ENCODE measurements at places on chromosomes 5 and 9. TPM values are rescaled to one million over a fixed set of nuclear protein-coding genes. Genes with fewer than 3 reads are reported as not detected.

DNA sequence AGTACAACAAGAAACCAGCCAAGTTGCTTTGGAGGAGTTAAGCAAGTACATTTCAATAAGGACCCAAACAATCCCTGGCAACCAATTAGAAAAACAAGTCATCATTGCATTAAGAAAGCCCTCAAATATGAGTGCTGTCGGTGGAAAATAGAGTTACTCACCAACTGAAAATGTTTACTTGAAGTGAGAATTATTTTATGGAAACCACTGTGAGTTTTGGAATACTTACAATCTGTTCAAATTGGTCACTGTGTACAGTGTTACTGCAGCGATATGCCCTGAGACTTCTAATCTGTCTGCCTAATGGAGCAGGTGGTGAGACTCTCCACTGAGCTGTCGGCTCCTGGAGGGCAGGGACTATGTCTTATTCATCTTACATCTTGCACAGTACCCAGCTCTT lies 1073.2 kb upstream of the DMAC1 start:
- DNase-seq = no peak

DNA sequence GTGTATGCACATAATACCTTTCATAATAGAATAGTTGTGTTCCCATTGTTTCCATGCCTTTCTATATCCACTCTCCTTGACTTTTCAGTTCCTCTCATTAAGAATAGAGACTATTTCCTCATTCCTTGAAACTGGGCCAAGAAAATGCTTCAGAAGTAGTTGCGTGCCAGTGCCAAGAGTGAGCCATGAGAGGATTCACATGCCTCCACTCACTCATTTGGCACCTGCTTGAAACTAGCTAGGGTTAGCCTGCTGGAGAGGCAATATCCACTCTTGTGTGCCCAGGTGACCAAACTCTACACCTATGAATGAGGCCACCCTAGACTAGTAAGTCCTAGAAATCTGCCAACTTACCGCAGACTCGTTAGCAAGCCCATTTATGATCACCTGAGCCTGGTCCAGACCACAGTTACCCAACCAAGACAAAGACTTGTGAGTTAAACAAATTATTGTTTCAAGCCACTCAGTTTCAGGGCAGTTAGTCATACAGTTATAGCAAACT lies 276.3 kb downstream of the EPB41L4A start:
- DNase-seq = peak; percentile 66

Gene SLC4A9
- not detected for total RNA-seq

Gene ARL14EPL
- total RNA-seq = not detected

DNA sequence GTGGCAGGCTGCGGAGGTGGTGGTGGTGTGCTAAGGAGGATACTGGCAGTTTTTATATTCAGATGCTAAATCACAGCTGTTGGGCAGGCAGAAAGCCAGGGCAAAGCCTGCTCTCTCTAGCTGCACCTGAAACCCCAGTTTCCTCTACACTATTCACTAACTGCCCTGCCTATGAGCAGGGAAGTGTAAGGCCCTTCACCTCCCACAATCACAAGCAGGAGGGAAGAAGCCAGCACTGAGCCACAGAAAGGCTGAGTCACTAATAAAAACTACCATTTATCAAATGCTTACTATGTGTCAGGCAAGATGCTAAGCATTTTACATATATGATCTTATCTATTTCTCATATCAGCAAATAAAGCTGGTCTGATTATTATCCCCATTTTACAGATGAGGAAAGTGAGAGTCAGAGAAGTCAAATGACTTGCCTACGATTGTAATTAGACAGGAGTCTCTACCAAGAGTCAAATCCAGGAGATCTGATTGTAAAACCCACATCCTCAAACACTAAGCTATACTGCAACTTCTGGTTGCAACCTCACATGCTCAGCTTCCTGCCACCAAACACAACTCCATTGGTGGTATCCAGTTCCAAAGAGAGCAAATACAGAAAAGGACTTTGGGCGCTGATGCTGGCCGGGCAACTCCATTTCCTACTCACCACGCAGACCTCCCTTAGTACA lies 17.7 kb upstream of the IL6ST start:
- DNase-seq = peak; percentile 82

DNA sequence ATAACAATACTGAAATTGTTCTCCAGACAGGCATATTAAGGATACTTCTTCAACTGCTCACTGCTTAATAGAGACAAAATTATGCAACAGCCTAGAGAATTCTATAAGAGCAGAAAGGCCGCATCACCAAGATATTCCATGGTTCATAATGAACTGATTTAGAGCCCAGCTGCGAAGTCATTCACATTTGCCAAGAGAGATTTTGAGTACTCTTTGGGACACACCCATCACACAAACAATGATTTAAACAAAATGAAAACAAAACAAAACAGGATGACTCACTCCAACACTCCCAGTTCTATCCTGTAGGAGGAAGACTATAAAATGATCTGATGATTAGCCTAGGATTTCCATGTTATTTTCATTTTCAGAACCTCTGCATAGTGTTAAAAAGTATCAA lies 145.7 kb upstream of the GNA14 start:
- DNase-seq = peak; percentile 7

GRCh38 chr5:102613661-102614060 lies 114.9 kb upstream of the SLCO6A1 start:
- DNase-seq = no peak

DNA sequence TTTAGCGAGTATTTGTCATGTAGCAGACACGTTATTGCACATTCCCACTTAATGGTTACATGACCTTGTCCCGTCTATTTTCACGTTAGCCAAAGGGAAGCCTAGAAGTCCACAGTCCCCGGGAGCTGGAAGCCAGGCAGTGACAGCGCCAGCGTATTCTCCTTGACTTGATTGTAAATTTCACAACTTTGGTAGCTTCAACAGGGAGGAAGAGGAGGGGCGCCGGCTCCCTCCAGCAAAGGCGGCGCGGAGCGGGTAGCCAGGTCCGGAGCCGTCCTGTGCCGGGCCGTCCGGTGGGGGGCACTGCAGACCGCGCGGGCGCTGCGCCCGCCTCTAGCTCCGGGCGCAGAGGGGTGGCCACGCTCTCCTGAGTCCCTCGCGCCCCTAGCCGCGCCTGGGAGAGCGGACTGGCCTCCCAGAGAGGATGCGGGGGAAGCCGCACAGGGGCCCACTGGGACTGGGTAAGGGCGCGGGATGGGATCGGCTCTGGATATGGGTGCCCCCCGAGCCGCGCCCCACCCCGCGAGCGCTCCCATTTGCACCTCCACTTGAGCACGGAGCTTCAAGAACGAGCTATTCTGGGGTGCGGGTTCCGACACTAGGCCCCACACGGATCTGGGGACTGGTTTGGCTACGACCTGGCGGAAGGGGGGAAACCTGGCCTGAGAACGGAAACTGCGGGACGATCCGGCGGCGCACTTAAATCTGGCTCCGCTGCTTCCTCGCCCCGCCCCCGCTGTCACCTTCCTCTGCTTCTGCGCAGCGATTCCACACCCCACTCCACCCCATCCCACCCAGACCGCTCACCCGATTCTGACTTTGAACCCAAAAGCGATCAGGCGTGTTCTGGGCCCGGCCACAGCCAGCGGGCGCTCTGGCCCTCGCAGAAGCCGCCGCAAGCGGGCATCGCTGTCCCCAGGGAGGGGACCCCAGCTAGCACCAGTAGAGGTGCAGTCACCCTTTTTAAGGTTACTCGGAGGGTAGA lies 23.8 kb downstream of the KLF4 start:
- peak; percentile 33 for DNase-seq

Gene PCDHGB6
- total RNA-seq = 2.8 TPM

Gene FOXD4
- not detected for total RNA-seq

GRCh38 chr9:99190597-99191283 lies 31.0 kb downstream of the ALG2 start:
- no peak for DNase-seq

Gene SAP30L
- total RNA-seq = 13.1 TPM
